ENCODE measurements at places on chromosomes 3 and 15.

DNA sequence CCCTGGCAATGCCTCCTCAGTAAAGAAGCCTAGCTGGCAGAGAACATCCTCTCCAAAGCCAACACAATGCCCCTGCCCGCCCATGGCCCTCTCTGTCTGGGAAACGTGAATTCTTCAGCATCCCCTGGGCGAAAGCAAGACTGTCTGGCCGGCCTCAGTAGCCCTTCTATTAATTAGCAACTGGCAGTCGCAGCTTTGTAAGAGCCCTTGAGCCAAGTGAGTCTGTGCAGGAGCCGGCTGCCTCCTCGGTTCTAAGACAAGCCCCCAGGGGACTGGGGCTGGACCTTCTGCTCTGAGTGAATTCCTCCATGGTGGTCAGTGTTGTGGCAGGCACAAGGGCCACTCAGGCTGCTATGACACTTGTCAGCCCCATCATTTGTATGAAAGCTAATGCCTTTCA is 7.4 kb downstream of the HCN4 start:
- DNase-seq, result no peak

GRCh38 chr3:152255290-152255689 is 13.4 kb upstream of the MBNL1 start:
- no peak for DNase-seq

GRCh38 chr3:141235661-141236171 is 4.1 kb downstream of the PXYLP1 start:
- DNase-seq, result no peak

DNA sequence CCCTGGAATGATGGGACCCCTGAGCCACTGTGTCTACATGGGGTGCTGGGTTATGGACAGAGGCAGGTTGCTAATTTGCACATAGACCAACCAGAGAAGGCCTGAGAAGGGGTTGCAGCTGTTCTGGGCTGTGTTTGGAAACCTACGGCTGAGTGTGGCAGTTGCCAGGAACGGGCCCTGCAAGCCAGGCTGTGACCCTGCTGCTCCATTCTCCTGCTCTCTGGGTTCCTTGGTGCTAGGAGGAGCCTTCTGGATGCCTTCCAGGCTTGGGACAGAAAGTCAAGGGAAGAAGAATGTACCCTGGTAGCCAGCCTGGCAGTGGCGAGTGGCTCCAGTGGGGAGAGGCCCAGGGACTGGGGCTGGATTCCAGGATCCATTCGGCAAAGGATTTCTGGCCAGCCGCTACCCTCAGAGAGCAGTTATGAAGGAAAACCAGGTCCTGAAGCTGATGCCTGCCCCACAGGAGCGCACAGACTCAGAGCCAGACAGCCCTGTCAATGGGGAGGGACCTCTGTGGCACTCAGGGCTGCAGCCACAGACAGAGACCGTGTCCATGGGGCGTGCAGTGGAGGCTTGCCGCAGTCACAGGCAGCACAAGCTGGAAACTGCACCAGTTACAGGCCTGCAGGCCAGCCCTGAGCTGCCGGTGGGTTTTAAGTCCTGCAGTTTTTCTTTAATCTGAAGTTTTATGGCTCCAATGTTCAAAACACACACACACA is 55.1 kb upstream of the ACAD9 start:
- DNase-seq, result no peak

GRCh38 chr15:81113204-81113657 is 20.8 kb upstream of the CFAP161 start:
- no peak for DNase-seq

DNA sequence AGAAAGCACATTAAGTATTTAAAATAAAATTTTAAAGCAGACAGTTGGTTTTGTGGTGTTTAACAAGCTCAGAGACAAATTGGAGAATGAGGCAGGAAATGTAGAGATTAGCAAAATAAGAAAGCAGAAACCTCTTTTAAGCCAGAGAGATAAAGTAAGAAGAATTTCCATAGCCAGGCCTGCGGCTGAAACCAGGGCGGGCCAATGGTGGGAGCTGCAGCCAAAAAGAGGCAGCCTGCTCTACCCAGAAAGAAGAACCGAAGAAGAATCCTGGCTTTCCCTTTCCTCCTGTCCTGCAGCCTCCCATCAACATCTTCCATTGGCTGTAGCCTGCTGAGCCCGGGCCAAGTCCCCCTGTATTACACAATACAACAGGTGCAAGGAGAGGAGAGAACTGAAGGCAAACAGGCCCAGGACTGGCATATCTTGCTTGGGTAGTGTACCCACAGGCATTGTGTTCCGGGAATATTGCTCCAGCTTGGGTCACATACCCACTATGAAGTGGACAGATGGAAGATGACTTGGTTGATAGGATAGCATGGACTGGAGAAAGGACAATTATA is 11.5 kb upstream of the TFG start:
- no peak for DNase-seq

DNA sequence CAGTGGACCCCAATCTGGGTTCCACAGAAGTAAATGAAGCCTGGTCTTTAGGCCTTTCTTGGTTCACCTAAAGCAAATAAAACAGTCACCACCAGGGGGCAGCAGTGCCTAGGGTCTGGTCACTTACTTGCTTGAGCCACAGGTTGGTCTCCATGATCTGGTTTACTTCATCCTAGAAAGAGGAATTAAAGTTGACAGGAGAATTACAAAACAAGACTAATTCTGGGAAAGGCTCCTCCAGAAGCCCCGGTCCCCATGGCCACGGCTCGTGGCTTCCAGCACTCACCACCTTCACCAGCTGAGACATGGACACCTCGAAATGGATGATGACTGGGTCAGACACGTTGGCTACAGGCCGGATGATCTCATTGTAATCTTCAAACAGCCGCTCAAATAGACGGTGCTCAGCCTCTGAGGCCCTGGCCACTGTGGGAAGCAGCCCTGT is 2.3 kb downstream of the CHRNA3 start:
- peak; percentile 65 for DNase-seq

DNA sequence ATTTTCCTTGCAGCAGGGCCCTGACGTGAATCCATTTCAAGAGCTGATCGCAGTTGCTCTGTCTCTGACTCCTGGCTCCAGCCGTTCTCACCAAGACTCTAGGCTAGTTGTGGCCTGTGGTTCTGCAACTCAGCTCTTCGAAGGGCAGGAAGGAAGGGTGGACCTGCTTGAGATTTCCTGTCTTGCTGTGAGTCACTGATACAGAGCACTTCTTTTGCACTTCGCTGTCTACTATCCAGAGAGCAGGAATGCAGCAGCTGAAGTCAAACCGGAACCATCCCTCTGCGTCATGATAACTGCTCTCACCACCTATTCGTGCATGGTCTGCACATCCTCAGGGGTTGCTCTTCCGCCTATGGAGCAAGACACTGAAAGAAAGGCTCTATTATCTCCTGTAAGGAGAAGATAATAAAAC is 59.7 kb downstream of the RAP2B start:
- peak; percentile 49 for DNase-seq

DNA sequence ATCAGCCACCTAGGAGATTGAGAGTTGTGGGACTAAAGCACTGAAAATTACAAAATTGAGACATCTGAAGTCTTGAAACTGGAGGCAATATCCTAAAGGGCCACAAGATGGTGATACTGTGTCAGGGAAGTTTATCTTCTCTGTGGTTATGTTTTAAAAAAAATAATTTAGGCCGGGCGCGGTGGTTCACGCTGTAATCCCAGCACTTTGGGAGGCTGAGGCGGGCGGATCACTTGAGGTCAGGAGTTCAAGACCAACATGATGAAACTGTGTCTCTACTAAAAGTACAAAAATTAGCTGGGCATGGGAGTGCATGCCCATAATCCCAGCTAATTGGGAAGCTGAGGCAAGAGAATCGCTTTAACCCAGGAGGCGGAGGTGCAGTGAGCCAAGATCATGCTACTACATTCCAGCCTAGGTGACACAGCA is 17.9 kb upstream of the NIT2 start:
- no peak for DNase-seq

DNA sequence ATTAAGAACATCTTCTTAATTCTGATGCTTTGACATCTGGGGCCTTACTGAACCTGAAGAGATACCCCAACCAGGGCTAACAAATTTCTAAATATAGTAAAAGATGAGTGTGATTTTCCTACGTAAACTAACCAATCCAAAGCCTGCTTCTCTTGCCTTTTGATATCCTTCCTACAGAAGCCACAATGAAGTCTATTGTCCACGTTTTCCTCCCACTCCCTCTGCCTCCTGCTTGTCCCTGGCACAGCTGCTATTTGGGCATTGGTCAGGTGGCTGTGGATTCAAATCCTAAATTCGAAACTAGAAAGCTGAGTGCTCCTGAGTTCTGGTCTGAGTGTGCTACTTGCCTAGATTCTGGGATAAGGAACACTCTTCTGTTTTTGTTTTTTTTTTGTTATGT is 17.4 kb upstream of the MKRN3 start:
- DNase-seq, result no peak

- DNase-seq, result no peak
Measured at GRCh38 chr15:95175914-95176658, 944.7 kb downstream of the MCTP2 start.

DNA sequence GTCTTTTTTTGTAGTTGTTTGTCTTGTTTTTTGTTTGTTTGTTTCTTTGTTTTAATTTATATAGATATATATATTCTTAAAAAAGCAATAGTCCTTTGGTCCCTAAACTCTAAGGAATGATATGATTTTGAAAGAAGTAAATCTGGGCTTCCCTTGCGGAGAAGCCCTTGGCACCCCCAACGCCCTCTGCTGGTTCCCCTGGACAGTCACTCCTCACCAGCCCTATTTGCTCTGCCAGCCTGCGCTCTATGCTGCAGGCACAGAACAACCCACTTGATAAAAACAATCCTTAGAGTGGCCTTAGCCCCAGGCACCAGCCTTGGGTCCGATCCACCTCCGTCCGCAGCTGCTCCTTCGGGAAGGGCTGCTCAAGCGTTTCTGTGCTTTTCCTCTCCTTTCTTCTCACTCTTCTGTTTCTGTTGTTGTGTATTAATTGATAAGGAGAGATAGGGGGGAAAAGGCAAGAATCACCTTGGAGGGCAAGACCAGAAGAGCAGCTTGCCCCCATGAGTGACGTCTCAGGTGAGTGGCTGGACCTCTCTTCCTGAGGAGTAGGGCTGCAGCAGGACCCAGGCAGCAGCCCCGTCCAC is 13.7 kb upstream of the PARP6 start:
- peak; percentile 12 for DNase-seq

GRCh38 chr3:71754610-71755253 is 1.1 kb downstream of the GPR27 start:
- DNase-seq, result no peak

DNA sequence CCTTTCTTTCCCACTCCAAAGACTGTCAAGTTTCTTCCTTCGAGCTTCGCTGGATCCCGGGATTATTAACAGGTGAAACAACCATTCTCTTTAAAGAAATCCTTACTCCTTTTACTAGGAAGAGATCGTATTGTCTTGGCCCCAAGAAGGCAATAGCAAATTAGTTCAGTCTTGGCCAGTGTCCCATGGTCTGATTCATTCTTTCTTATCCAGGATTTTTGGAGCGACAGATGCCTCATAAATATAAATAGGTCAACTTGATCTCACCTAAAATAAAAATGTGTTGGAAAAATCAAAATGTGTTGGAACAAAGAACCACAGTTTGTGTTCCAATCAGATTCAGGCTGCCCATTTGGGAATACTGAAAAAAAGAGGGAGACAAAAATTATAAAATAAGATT is 140.1 kb upstream of the TMEM108 start:
- no peak for DNase-seq

- DNase-seq, result no peak
Measured at GRCh38 chr3:114879059-114880031, 267.7 kb downstream of the ZBTB20 start.

DNA sequence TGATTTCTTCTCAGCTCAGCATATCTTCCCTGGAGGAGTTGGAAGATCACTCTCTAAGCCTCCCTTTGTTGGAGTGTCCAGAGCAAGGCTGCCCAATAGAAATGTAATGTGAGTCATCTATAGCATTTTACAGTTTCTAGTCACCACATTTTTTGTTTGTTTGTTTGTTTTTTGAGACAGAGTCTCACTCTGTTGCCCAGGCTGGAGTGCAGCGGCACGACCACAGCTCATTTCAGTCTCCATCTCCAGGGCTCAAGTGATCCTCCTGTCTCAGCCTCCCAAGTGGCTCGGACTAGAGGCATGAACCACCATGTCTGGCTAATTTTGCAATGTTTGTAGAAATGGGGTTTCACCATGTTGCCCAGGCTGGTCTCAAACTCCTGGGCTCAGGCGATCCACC is 21.3 kb downstream of the KLHL6 start:
- DNase-seq, result no peak

- DNase-seq, result no peak
Measured at GRCh38 chr3:44981220-44981619, 5.2 kb downstream of the EXOSC7 start.

DNA sequence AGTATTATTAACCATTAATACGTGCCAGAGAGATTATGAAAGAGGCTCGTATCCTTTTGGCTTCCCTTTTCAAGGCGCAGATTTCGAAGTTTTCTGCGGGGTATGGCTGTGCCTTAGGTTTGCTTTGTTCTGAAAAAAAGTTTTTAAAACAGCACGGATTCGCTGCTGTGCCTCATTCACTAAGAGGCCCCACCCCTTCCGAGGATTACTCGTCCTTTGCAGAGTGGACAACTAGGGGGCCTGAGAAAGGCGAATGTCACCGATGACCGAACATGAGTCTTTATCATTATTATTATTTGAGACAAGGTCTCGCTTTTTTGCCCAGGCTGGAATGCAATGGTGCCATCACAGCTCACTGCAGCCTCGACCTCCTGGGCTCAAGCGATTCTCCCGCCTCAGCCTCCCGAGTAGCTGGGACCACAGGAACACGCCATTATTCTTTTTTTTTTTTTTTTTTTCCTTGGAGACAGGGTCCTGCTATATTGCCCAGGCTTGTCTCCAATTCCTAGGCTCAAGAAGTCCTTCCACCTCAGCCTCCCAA is 684 bp upstream of the RPS27L start:
- no peak for DNase-seq

- no peak for DNase-seq
Measured at GRCh38 chr3:170331143-170331542, 26.4 kb upstream of the SKIL start.
